ENCODE measurements at places on chromosomes 7 and 10.
A peak's percentile ranks its signal among the peaks of the same experiment; 100 is the strongest.

DNA sequence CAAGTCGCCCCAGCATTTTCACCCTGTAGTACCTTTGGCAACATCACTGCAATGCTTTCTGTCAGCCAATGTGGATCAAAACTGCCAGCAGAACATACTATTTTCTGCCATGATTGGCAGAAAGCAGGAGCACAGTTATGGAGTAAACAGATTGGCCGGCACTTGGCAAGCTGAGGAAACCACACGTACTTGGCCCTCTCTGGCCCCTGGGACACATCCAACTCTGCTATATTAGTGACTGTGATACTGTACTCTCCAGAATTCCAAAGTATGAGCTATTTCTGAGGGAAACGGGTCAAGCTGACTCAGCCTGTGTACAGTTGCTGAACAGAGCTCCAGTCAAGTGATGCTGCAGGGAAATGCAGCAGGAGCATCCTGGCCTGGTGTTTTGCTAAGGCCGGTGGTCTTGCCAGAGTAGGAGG lies 39.8 kb upstream of the LANCL2 start:
- DNase-seq, result no peak

GRCh38 chr10:96358851-96359540 lies at the start of gene OPALIN:
Gene OPALIN, minus strand, starts transcription at chr10:96359002. Its CDS starts 106 bp downstream, at chr10:96358896.
- DNase-seq, result no peak

GRCh38 chr7:111495173-111495810 lies 67.0 kb downstream of the IMMP2L start:
- DNase-seq, result no peak

GRCh38 chr7:111090846-111091245 lies at the start of gene LRRN3:
Gene LRRN3, plus strand, starts transcription at chr7:111091127. Its CDS starts 31,646 bp downstream, at chr7:111122773.
- no peak for DNase-seq

DNA sequence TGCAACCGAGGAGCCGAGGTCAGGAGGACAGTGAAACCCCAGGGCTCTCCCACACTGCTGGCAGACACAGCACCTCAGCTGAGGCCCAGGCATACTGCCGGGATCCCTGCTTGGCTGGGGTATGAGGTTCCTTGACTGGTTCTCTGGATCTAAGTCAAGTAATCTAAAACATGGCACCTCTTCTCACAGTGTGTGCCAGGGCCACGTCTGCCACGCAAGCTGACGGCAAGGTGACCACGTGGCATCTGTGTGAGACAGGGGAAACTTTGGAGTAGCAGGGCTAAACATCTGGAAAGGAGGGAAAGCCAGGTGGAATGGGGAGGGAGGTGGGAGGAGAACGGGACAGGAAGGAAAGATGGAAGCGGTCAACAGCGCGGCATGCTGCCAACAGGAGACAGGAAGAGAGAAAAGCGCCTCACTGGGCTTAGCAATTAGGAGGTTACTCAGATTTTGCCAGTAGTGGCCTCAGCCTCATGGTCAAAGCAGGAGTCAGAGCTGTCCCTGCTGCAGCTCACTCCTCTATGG lies 103.7 kb downstream of the CXCL12 start:
- DNase-seq, result no peak

- no peak for DNase-seq
Measured at GRCh38 chr10:65294329-65294728, 1631.5 kb upstream of the LRRTM3 start.

DNA sequence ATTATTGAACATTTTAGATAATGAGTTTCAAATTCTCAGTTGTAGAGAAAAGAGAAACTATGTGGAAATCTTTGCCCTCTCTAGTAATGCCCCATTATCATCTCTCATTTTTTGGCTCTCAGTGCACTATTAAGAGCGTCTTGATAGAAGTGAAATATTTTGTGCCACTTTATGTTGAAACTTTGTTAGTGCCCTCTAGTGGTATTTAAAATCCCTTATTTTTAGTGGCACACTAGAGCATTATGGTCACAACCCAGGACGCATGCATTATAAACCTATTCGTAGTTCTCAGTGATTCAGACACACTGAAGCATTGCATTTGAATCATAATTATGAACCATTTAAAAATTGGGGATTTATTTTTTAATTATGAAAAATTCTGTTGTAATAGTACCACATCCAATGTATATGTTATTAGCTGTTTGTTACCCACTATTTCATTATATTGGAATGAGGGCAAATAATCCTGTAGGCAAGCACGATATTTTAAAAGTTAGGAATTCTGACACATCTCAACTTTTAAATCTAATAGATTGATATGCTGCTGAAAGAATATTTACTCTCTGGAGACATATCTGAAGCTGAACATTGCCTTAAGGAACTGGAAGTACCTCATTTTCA lies 21.9 kb downstream of the PDCD4 start:
- DNase-seq, result peak; percentile 8

DNA sequence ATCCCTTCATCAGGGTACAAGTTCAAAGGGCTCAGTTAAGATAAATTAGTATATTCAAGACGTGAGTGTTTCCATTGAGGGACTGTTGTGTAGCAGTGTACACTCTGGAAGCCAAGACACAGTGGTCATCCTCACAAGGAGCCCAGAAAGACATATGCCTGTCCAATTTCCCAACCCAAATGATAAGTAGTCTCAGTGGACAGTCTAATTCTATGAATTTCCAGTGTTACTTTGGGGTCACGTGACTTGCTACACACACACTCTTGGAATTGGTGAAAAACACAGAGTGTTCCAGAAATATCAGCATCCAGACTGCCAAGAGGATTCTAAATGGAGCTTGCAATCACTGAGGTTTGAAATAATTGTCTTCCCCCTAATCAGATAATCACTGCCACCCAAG lies 365.1 kb downstream of the WDR11 start:
- DNase-seq, result no peak

- no peak for DNase-seq
Measured at GRCh38 chr10:59234816-59235429, 58.5 kb downstream of the PHYHIPL start.

GRCh38 chr7:154943906-154944305 lies 59.0 kb downstream of the PAXIP1 start:
- DNase-seq, result no peak

- no peak for DNase-seq
Measured at GRCh38 chr7:140159497-140159896, 17.3 kb downstream of the KDM7A start.

DNA sequence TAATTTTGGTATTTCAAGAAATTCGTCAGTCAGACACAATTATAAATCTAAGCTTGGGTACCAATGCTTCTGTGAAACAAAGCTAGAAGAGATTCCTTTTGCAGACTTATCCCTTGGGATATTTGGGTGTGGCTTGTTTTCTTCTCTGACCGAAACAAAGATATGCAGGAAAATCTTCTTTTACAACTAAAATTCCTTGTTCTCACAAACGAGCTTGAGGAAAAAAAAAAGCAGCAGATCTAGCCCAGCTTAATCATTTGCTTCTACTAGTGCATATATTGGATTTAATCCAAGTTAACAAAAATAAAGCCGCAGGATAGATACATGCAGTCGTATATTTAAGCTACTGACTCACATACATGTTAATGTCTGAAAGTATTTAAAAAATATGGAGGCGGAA lies 104.2 kb downstream of the PRTFDC1 start:
- DNase-seq, result no peak

DNA sequence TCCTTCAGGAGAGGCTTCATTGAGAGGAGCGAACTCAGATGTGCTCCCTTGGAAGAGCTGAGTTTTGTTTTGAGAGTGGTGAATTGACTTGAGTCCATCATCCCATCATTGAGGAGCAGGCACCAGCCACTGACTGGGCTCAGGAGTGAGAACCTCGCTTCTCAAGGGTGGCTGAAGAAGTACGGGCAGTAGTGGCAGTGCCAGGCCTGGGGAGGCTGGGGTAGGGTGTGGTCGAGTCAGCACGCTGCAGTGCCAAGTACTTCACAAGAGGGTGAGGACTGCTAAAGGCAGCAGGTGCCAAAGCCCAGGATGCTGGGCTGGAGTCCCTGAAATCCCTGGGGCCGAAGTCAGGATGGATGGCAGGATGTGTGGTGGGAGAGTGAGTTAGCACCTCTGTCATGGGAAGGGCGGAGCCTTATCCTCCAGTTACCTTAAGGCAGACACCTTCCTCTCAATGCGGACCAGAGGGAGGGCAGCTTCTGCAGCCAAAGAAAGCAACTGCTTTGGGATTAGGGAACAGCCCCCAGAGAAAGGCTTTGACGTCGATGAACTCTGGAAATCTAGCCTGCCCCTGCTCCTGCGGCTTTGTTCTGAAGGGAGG lies 210.3 kb downstream of the CAMK1D start:
- DNase-seq, result no peak

DNA sequence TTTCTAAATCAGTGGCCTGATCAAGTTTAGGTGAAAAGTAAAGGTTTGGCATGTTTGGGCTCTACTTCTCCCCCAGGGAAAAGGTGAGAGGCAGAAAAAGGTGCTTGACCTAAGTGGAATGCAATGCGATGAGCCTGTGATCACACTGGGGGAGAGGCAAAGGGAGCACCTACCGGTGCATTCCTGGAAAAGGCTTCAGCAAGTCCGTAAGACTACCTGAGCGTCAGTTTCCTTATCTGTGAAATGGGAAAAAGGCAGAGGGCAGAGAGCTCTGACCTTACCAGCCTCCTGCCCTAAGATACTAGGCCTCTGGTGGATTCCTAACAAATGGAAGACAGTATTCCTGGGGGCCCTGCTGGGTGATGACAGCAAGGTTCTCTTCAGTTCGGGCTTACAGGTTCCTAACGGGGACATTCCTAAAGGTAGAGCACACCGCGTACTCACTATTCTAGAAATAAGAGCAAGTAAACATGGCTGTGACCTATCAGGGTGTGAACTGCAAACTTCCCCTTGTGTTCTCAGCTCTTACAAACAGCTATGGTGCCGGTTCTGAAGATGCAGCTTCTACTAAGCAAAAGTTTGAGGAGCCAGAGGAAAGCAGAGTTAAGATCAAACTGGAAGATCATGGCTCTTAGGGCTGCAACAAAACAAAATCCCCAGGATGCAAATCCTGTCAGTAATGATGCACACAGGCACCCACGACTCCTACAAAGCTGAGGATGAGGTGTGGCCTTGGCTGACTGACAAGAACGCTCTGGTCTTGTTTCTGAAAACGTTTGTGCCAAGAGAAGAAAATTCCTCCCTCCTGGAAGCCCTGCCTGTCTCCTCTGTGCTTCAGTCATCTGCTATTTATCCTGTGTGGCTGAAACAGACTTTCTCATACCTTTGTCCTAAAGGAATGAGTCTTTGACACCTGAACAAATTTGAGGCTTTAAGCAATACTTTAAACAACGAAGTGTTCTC lies 13.3 kb upstream of the ACSL5 start:
- DNase-seq, result no peak

- DNase-seq, result no peak
Measured at GRCh38 chr7:100088621-100089457, at the start of gene COPS6. Gene COPS6, plus strand, starts transcription at chr7:100088969. Its CDS starts 22 bp downstream, at chr7:100088991.

All from NCI-H1436 treated with DMSO at 0.1 percent for 48 hours (cell line).